Right hindlimb (tissue), 1 donor: ENCODE measurements at places on chromosomes 13 and 19.
A peak's percentile ranks its signal among the peaks of the same experiment; 100 is the strongest.

- no peak for DNase-seq
Measured at GRCh38 chr13:24214528-24214927, 54.0 kb downstream of the SPATA13 start.

DNA sequence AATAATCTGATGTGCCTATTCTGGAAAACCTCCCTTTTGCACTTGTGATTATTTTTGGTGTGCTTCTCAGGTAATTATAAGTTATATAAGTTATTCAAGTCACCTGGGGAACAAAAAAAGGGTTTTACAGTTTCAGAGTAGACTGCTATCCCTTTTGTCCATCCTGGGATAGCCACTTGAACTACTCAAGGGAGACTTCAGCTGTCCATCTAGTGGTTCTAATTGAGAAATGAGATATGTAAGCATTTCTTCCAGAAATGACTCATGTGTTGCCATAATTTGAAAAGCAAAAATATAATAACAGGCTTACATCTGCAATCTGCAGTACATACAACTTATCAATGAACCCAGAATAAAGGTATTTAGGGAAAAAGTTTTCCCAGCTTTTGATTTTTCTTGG lies 20.4 kb downstream of the UBL3 start:
- DNase-seq = no peak

DNA sequence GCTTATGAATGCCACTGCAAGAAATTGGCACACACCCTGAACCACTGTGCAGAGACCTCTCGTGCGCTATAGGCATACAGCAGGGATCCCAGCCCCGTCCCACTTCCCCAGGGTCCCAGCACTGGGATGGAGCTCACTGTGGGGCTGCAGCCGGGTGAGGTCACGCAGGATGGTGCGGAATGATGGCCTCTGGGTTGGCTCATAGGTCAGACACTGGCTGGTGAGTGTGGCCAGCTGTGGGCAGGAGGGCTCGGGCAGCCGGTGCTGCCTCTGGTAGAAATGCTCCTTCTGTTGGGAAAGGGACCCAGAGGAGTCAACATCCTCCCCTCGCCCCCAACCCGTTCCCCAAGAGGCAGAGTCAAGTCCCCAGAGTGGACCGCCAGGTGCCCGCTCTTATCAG lies 17.0 kb upstream of the ICAM3 start:
- no peak for DNase-seq

DNA sequence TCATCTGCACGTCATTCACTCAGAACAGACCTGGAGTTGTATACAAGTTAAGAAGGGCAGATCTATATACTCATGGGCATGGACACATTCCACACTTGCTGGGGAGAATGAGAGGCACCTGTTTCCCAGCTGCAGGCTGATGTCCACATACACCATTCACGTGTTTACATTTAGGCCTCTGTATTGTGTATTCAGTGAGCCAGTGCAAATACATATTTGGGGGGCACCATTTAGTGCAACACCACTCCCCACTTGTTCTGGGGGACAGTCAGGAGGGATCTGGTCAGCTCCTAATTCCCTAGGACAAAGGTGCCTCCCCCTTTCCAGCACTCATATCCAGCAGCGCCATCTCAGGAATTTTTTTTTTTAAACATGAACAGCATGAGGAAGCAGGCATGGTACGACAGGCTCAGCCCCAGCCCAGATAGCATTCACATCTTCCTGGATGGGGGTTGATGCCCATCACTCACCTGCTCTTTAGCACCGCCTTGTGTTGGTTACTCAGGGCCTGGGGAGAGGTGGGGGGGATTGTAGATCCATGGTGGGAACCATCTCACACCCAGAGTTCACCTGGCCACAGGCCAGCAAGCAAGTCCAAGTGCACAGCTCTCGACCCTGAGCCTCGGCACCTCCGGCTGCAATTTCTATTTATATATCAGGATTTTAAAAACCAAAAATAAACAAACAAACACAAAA lies 56.9 kb upstream of the ZNF254 start:
- no peak for DNase-seq

- DNase-seq = no peak
Measured at GRCh38 chr13:90385781-90386489, 961.6 kb upstream of the MIR17HG start.

DNA sequence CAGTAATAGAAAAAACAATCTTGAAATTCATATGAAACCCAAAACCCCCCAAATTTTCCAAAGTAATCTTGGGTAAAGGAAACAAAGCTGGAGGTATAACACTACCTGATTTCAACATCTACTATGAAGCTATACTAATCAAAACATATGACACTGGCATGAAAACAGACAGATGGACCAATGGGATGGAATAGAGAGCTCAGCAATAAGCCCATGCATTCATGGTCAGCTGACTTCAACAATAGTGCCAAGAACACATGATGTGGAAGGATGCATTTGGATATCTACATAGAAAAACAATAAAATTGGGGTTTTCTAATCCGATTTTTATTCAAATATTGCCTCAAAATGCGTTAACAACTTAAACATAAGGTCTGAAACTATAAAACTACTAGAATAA lies 32.2 kb upstream of the ZNF766 start:
- no peak for DNase-seq

DNA sequence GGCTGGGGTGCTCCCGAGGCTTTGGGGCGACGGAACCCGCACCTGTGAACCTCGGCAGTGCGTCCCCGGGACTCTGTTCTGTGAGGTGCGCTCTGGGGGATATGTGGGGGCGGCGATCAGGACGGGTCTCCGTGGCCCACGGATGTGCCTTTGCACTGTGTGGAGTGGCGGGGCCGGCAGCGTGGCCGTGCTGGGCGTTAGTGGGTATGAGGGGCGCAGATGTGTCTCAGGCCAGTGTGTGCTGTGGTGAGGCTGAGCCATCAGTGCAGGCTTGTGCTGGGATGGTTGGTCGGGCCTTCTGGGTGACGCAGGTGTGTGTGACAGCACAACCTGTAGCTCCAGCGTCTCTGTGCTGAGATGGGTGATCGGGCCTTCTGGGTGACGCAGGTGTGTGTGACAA lies 16.9 kb downstream of the ZNF331 start:
- no peak for DNase-seq

GRCh38 chr19:2578391-2578890 lies 102.5 kb downstream of the GADD45B start:
- DNase-seq = peak; percentile 57

DNA sequence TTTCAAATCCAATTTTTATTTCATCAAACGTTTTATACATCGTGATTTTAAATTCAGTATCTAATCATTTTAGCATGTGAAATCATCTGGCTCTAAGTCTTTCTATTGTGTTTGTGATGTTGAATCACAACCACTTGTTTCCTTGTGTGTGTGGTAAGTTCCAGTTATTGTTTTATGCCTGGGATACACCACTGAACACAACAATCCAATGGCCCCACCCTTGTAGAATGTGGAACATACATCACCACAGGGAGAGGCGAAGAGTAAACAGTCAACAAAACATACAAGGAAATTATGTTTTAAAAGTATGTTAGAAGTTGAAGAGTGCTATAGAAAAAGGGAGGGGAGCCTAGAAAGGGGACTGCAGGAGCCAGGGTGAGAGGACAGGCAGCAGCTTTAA lies 100.5 kb downstream of the EPSTI1 start:
- no peak for DNase-seq

- DNase-seq = no peak
Measured at GRCh38 chr13:39786091-39786490, 130.6 kb downstream of the COG6 start.
